ENCODE measurements at places on chromosomes 3 and 15.

GRCh38 chr15:70855764-70856163, 1.8 kb upstream of the LARP6 start:
- DNase-seq, result no peak

DNA sequence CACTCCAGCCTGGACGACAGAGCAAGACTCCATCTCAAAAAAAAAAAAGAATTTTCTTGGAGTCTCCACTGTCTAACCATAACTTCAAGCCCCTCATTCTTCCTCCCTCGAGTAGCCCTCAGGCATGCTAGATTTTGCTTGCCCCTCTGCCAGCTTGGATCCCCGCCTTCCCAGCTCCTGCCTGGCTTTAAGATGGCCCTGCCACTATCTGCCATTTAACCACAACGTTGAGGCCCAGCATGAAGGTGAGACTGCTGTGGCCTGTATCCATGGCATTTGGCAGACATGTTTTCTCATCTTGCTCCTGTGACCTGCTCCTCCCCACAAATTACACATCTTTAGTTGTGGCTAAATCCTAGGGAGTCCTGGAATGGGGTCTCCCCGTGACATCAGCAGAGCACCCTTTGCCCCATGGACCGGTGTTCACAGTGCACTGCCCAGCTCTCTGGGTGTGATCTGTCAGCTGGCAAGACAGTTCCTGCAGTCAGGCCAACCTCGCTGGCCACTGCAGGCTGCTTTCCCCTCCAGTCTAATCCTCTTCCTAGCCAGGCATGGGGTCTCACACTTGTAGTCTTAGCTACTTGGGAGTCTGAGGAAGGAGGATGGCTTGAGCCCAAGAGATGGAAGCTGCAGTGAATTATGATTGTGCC, 10.4 kb downstream of the VPS18 start:
- no peak for DNase-seq

GRCh38 chr3:175335229-175335628, 476.1 kb downstream of the NAALADL2 start:
- no peak for DNase-seq

DNA sequence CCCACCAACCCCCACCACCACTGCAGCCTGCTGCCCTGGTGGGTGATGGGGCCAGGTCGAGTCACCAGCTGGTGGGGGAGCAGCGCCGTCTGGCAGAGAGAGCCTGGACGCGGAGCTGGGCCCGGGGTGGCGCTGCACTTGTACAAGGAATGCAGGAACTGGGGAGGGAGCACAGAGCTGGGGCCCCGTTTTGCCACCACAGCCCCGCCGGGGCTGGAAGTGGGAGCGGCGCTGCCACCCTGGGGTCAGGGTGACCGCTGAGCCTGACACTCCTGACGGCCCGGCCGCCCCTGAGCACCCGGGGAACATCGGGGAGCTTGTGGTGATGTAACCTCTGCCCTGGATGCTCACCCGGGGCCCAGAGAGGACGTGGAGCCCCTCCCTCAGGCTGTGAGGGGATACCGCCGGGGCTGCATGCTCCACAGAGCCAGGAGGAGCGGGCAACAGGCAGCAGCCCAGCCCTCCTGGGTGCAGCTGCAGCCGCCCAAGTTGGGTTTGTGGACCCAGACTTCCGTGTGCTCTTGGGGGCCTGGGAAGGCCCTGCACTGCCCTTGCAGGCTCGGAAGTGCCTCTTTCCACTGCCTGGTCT, 32.6 kb upstream of the IREB2 start:
- DNase-seq, result no peak

DNA sequence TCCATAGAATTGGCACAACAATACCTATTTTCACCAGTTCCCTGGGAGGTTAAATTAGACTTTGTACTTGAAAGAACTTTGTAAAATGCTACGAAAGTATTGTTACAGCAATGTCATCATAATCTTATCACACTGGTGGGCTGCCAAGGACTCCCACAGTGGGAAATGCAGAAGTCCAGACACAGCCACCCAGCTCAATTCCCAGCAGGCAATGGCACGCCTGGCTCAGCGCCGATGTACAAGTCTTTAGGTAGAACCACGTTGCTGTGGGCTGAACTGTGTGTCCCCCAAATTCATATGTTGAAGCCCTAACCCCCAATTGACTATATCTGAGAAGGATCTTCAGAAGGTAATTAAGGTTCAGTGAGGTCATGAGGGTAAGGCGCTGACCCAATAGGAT, 12.3 kb downstream of the MYO5C start:
- DNase-seq, result no peak

- DNase-seq, result no peak
Measured at GRCh38 chr15:73604477-73604876, 28.7 kb downstream of the NPTN start.

DNA sequence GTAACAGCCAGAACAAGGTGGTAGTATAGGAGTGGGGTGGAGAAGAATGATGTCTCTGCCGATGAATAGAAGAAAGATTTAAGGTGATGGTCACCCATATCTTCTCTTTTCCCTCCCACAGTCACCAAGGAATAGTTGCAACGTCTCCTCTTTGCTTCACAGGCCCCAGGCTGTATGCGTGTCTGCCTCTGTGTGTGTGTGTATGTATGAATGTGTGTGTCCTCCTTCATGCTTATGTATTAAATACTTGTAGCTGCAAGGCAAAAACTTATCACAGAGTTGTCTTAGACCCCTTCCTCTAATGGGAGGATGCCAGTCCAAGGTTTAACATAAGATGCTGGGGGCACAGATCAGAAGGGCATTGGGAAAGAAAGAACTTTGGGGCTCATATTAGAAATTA, 19.1 kb upstream of the BNC1 start:
- no peak for DNase-seq
